Right cardiac atrium (tissue), 5 donors: ENCODE measurements at places on chromosomes 12 and 14. TPM values are rescaled to one million over a fixed set of nuclear protein-coding genes. Genes with fewer than 3 reads are reported as not detected.

The KERA gene
- total RNA-seq = not detected

The PRIM1 gene
- total RNA-seq = 5.1 TPM

The DBX2 gene
- total RNA-seq = 0.17 TPM

The CHFR gene
- total RNA-seq = 15.3 TPM

The VRTN gene
- not detected for total RNA-seq

The PDE3A gene
- 156 TPM for total RNA-seq

The EXD2 gene
- 19.6 TPM for total RNA-seq

The MAX gene
- 93.6 TPM for total RNA-seq

The KRT2 gene
- not detected for total RNA-seq

The DNAJC22 gene
- total RNA-seq = 0.51 TPM

The CCDC175 gene
- total RNA-seq = not detected

The NINJ2 gene
- 5.5 TPM for total RNA-seq

The OLR1 gene
- 0.81 TPM for total RNA-seq

The HOXC12 gene
- not detected for total RNA-seq

The PUS1 gene
- 13.7 TPM for total RNA-seq

The PHC1 gene
- total RNA-seq = 29.8 TPM

The SMAGP gene
- 1.8 TPM for total RNA-seq

The CCDC196 gene
- not detected for total RNA-seq

The LRFN5 gene
- 1.1 TPM for total RNA-seq

The GAPDH gene
- total RNA-seq = 3,958 TPM

The EGLN3 gene
- total RNA-seq = 87.4 TPM

The ERP27 gene
- total RNA-seq = 0.42 TPM

The MANSC4 gene
- total RNA-seq = not detected

The ST8SIA1 gene
- total RNA-seq = 6.3 TPM

The FOXG1 gene
- not detected for total RNA-seq

The MTA1 gene
- 172 TPM for total RNA-seq

The DDX55 gene
- total RNA-seq = 7.7 TPM

The ESPL1 gene
- total RNA-seq = 1.2 TPM

The SLC5A8 gene
- total RNA-seq = not detected

The CYP46A1 gene
- 7.6 TPM for total RNA-seq

The TMEM63C gene
- total RNA-seq = 0.03 TPM

The WASHC3 gene
- 43.7 TPM for total RNA-seq

The CLEC1B gene
- not detected for total RNA-seq

The GPR84 gene
- 0.40 TPM for total RNA-seq

The TAS2R50 gene
- 0.85 TPM for total RNA-seq

The MAP3K9 gene
- total RNA-seq = 1.6 TPM

The DDX47 gene
- 33.3 TPM for total RNA-seq

The TSHR gene
- total RNA-seq = not detected

The IL22 gene
- total RNA-seq = not detected

The CIPC gene
- total RNA-seq = 64.4 TPM

The CMA1 gene
- total RNA-seq = not detected

The DHRS2 gene
- total RNA-seq = not detected

The SLC17A8 gene
- total RNA-seq = 0.09 TPM

The RPS6KL1 gene
- 20.7 TPM for total RNA-seq

The TGM1 gene
- total RNA-seq = 0.40 TPM

The ATL1 gene
- 2.2 TPM for total RNA-seq

The REM2 gene
- 0.25 TPM for total RNA-seq

The ADAM21 gene
- 0.34 TPM for total RNA-seq

The LBHD2 gene
- not detected for total RNA-seq

The GPRC5D gene
- not detected for total RNA-seq

The ARHGAP9 gene
- total RNA-seq = 6.0 TPM

The KRT74 gene
- 2.2 TPM for total RNA-seq

The SMCO2 gene
- total RNA-seq = 0.28 TPM

The WNT1 gene
- not detected for total RNA-seq

The CIROP gene
- not detected for total RNA-seq

The CISTR gene
- 4.0 TPM for total RNA-seq

The NFE2 gene
- 0.97 TPM for total RNA-seq
